ENCODE measurements at places on chromosomes 2 and 18. TPM values are rescaled to one million over a fixed set of nuclear protein-coding genes. Genes with fewer than 3 reads are reported as not detected.

The ANTXR1 gene
- total RNA-seq, result 262 TPM

The TTN gene
- under 0.01 TPM for total RNA-seq

The CDH19 gene
- not detected for total RNA-seq

The UGT1A4 gene
- total RNA-seq, result not detected

The CARF gene
- total RNA-seq, result 5.3 TPM

The FOXD4L1 gene
- total RNA-seq, result 0.09 TPM

The HOXD1 gene
- not detected for total RNA-seq

The STAT4 gene
- 2.0 TPM for total RNA-seq

The TMEM178A gene
- total RNA-seq, result 1.3 TPM

The AQP12B gene
- not detected for total RNA-seq

Data from smooth muscle cell of bladder (primary cell).